ENCODE measurements at places on chromosomes 6 and 20. TPM values are rescaled to one million over a fixed set of nuclear protein-coding genes. Genes with fewer than 3 reads are reported as not detected.

SMLR1 gene
- not detected for total RNA-seq

TTLL9 gene
- total RNA-seq = not detected

TCP11 gene
- total RNA-seq = 0.16 TPM

LST1 gene
- not detected for total RNA-seq

HNF4A gene
- total RNA-seq = not detected

FNDC11 gene
- 1.1 TPM for total RNA-seq

ANGPT4 gene
- total RNA-seq = not detected

ZNF831 gene
- not detected for total RNA-seq

FIG4 gene
- total RNA-seq = 12.2 TPM

KIAA1586 gene
- 4.1 TPM for total RNA-seq

YTHDF1 gene
- 27.2 TPM for total RNA-seq

CNR1 gene
- 1.3 TPM for total RNA-seq

ADGRF5 gene
- total RNA-seq = under 0.01 TPM

LY6G6F gene
- not detected for total RNA-seq

SIRPD gene
- not detected for total RNA-seq

SYNE1 gene
- total RNA-seq = 26.6 TPM

TTK gene
- total RNA-seq = 1.4 TPM

PRRT1 gene
- not detected for total RNA-seq

OR2H1 gene
- total RNA-seq = not detected

TPX2 gene
- total RNA-seq = 8.1 TPM

OLIG3 gene
- not detected for total RNA-seq
